CD4-positive, alpha-beta T cell (primary cell): ENCODE measurements at places on chromosomes 5 and 9. TPM values are rescaled to one million over a fixed set of nuclear protein-coding genes. Genes with fewer than 3 reads are reported as not detected.

FAM169A gene
- 14.7 TPM for total RNA-seq

LURAP1L gene
- total RNA-seq = not detected

FAM240B gene
- total RNA-seq = not detected

KIF4B gene
- total RNA-seq = not detected
